ENCODE measurements at places on chromosomes 2 and 18. TPM values are rescaled to one million over a fixed set of nuclear protein-coding genes. Genes with fewer than 3 reads are reported as not detected.

The SERPINB10 gene
- total RNA-seq, result 1.1 TPM

The DNAJC5G gene
- not detected for total RNA-seq

DNA sequence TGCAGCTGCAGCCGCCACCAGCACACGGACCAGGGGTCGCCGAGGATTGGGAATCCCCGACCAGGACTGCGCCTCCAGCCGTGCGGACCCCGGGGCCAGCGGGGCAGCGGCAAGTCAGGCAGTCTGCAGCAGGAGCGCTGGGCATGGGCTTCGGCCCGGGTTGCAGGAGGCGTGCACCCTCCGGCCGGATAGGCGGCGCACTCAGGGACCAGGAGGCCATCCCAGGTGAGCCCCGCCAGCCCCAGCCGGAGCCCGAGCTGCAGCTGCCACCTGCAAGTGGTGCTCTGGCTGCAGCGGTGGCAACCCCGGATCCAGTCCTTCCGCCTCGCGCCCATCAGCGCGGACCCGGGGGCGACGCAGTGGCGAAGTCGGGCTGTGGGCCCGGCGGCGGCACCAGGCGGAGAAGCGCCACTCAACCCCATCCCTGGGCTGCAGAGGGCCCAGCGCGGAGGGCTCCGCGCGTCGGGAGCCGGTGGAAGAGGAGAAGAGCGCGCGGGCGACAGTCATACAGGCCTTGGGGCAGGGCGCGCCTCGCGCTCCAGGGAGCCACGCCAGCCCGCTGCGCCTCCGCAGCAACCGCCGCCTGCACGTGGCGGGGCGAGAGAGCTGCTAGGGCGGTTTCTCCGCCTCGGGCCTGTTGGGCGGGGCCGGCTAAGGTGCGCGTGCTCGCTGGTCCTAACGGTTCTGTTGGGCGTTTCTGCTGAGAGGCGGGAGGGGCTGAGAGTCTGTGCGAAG lies 73.8 kb downstream of the RPIA start:
- peak; percentile 26 for DNase-seq

DNA sequence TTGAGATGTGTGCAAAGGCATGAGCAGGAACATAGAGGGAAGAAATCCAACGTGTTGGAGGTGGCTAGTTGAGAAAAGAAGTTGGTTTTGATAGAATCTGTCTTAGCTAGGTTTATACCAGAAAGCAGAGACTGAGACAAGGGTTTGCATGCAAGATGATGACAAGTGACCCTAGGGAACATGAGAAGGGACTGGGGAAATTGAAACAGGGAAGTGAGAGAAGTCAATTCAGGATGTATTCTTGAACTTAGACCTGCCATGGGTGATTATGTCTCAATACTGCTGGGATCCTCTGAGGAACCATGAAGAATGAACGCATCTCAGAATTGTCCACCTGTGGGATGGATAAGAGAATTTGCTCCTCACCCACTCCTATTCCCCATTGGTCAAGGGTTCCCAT lies 20.5 kb downstream of the IL36A start:
- no peak for DNase-seq

DNA sequence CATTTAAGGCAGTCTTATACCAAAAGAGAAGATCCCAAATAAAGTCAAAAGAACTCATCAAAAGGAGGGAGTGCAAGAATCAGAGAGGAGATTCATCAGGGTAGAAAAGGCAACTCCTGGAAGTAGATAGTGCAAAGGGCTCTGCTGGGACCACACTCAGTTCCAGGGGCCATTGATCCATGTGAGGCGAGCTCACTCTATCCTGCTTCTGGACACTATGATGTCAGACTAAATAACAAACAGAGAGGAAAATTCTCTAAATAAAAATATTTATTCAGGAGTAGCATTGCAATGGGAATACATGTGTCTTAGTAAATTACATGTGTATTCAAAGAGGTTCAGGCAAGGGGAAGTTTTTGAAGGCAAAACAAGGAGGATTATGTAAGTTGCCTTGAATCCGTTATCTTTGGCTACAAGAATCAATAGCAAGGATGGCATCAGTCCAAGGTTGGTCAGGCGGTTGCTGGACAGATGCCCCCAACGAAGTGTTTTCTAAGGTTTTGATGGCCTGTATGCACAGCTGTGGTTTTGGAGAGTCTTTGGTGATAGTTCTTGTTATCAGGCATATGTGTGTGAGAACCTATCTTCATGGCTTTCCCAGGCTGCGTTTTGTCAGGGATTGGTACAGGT lies 13.2 kb upstream of the SERPINB12 start:
- no peak for DNase-seq

- no peak for DNase-seq
Observed at GRCh38 chr18:73150199-73150598, 282.4 kb upstream of the NETO1 start.

DNA sequence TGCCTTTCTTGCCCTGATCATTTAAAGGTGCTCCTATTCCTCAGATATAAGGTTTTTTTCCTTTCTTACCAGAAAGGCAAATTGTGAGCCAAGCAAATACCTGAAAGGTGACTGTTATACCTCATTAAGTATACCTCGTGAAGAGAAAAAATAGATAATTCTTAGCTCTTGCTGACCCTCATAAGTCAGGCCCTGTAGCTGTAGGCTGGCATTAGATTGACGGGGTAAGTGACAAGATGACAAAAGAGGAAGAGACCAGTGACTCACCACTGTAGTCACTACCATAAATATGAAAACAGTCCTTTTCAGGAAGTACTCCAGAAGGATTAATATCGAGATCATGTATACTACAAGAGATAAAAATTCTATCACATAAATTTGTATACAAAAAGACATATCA lies 104.6 kb downstream of the PTPN4 start:
- DNase-seq, result no peak

- DNase-seq, result no peak
Observed at GRCh38 chr18:57333940-57334339, 18.4 kb upstream of the ST8SIA3 start.

DNA sequence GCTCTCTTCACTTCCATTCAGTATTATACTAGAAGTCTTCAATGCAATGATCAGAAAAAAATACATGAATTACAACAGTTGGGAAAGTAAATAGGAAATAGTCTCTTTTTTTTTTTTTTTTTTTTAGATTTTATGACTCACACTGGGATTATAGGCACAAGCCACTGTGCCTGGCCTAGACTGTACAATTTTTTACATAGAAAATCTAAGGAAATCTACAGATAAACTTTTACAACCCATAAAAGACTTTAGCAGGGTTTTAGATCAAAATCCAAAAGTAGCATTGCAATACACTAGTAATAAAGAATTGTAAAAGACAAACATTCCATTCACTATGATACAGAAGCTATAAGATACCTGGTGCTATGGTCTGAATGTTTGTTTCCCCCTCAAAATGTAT lies 39.0 kb downstream of the CFAP221 start:
- DNase-seq, result no peak

The ORMDL1 gene
- 52.6 TPM for total RNA-seq

GRCh38 chr18:32362484-32362883 lies 108.2 kb downstream of the GAREM1 start:
- DNase-seq, result no peak

- no peak for DNase-seq
Observed at GRCh38 chr2:196957881-196958525, 31.5 kb upstream of the PGAP1 start.

DNA sequence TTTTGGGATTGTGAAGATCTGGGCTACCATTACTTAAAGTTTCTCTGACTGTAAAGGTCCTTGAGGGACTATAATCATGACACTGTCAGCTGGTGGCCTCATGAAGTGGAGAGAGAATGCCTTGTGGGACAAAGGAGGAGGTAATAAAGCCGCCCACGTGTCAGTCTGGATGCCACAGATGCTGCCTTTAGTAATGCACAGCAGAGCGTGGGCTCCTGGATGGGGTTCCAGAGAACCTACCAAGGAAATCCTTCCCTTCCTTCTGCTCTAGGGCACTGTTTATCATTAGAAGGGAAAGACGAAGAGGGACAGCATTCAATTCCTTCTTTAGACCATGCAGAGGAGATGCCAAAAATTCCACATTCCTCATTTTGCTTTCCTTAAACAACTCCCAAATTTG lies 63.5 kb downstream of the COL5A2 start:
- DNase-seq, result no peak

DNA sequence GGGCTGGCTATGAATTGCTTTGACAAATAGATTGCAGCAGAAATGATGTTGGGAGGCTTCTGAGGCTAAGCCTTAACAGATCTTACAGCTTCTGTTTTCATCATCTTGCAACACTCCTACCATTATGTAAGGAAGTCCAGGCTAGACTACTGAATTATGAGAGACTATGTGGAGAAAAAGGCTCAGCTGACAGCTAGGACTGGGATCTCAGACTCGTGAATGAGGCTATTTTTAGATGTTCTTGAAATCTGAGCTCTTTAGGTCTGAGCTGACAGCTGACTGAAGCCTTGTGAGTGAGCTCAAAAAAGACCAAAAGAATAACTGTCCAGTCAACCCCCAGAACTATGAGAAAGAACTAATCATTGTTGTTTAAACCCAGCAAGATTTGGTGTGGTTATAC lies 70.3 kb downstream of the VWC2L start:
- no peak for DNase-seq

DNA sequence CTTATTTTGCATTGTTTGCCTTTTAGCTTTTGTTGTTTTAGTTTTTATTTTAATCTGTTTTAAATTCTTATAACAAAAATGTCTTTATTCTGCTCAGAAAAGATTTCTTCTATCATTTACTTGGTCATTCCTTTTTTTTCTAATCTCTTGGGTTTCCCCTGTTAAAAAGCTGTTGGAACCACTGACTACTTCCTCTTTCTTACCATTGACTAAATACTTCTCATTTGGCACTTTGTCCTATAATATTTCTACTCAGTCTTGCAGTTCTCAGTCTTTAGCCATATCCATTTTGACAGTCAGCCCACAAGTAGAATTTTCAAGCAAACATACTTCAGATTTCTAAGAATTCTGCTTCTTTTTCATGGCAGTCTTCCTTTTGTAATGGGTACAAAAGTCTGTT lies 567.2 kb downstream of the SATB2 start:
- DNase-seq, result no peak

GRCh38 chr2:106095478-106096298 lies 98.4 kb downstream of the UXS1 start:
- DNase-seq, result no peak

The FBXO36 gene
- total RNA-seq, result 6.8 TPM

The CAPN14 gene
- 1.3 TPM for total RNA-seq

GRCh38 chr2:208545403-208546042 lies 138.9 kb downstream of the PTH2R start:
- no peak for DNase-seq

Data from lower leg skin (tissue), 4 donors.